GM04504 (cell line): ENCODE measurements at places on chromosomes 5 and 9.

- no peak for DNase-seq
These were observed 91.6 kb downstream of the NFIB start for GRCh38 chr9:14222149-14222835.

DNA sequence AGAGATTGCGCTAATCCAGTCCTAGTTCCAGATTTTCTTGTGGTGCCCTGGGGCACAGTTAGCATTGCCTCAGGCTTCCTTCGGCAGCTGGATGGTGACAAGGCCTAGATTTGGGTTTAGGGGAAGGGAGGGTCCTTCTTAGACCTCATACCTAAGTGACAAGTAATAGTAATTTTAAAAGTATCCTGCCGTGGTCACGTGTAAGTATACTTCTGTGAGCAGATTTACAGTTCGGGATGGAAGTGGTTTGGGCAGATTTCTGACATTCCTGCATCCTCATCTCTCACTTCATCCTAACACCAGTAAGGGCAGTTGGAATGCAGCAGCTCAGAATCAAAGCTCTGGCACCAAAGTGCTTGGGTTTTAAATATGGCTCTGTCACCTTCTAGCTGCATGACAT, 71.6 kb downstream of the LRRC70 start:
- DNase-seq, result peak; percentile 17

GRCh38 chr9:26157411-26157810, 479.2 kb upstream of the TUSC1 start:
- DNase-seq, result no peak

DNA sequence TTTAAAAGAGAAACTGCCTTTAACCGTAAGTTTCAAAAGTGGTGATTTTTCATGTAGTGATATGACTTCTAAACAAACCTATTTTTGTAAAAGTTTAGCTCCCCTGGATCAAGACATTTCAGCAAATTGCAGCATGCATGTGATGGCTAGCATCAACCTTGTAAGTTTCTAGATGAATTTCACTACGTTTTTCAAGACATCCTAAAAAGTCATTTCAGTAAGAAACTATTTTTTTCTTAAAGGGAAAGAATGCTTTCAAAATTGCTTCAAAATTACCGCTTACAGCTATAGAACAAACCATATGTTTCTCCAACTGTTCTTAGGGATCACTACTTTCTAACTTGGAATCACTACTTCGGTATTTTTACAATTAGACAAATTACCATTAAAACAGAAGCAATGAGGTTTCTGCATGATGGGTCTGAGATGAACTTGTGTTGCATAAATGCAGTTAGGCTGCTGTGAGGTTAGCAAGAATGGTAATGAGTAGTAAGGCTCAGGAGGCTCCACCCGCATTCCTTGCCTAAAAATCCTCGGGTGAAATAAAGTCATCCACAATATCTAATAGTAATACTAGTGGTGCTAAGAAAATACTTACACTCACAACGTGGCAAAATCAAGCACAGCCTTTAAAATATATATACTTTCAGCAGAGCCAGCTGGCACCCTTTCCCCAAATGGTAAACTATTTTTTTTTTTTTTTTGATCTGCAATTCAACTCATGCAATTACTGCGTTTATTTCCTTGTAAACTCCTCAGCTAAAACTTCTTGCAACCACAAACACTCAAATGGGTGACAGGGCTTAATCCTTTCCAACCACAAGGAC, 53.8 kb downstream of the CDC14B start:
- DNase-seq, result no peak
